ENCODE measurements at places on chromosomes 2 and 18.
A peak's percentile ranks its signal among the peaks of the same experiment; 100 is the strongest.

DNA sequence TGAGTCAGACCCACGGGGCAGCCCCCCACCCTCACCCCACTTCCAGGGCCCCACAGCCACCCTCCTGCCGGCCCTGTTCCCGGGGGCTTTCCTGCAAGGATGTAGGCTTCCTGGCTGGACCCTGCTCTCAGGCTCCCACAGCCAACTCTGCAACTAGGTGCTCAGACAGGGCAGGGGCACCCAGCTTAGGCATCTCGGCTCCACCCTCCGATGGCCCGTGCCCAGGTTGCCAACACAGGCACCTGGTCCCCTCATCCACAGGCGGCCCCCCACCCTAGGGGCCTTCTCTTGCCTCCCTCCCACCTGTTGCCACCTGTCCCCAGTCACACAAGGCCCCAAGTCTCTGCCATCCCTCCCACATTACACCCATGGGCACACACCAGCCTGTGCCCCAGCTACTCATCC lies 34.6 kb downstream of the HS6ST1 start:
- DNase-seq, result no peak

DNA sequence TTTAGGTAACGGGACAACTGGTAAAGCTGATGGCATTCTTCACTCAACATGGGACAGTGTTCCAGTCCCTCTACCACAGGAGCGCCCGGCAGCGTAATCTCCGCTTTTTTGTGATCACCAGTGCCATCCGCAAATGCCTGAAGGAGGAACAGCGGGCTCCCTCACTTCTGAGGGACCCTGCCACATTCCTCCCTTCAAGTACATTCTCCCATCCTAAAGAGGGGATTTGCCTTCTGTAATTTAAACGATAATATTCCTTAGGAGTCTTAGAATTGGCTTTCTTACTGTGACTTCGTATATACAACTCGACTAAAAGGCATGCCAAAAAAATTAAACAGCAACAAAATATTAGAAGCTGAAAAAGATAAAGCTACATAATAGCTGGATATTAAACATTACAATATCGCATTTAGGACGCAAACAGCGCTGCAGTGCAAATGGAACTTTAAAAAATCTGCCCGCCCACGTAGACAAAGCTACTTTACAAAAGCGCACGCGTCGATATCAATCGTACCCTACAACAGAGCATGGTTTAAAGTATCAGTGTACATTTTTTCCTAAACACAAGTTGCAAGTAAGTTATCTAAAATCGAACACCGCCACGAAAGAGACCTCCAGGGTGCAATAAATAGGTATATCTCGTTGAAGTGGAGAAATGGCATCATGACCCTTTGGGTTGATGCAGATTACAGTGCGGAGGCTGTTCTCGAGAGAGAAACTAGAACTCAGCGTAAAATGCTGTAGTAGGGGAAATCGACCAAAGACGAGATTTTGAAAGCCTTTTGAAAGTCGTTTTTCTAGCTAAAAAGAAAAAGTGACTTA lies 2.3 kb upstream of the VSNL1 start:
- no peak for DNase-seq

GRCh38 chr2:168962636-168963035 lies 61.5 kb downstream of the G6PC2 start:
- no peak for DNase-seq

- DNase-seq, result no peak
These were observed 128.6 kb downstream of the BIRC6 start for GRCh38 chr2:32485399-32485798.

GRCh38 chr2:55239656-55240222 lies 7.3 kb downstream of the RPS27A start:
- DNase-seq, result no peak

- DNase-seq, result no peak
These were observed 43.2 kb upstream of the YWHAQ start for GRCh38 chr2:9673914-9674481.

DNA sequence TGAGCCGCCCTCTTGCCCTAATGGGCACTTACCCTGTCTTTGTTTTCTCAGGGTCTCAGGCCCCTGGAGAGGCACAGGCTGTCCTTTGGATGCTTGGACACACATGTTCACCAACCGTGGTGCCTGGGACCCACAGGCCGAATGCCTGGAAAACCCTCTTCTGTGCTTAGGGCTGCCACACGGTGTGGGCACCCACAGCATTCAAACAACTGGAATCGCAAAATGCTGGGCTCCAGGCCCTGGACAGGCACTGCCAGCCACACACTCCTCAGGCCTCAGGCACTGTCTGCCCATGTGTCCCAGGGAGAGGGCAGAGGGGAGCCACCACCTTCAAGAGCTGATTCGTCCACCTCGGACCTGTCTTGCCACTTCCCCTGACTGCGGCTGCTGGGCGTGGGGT lies 123.1 kb upstream of the ACKR3 start:
- DNase-seq, result no peak

- no peak for DNase-seq
These were observed 255.7 kb downstream of the DSEL start for GRCh38 chr18:67260841-67261240.

DNA sequence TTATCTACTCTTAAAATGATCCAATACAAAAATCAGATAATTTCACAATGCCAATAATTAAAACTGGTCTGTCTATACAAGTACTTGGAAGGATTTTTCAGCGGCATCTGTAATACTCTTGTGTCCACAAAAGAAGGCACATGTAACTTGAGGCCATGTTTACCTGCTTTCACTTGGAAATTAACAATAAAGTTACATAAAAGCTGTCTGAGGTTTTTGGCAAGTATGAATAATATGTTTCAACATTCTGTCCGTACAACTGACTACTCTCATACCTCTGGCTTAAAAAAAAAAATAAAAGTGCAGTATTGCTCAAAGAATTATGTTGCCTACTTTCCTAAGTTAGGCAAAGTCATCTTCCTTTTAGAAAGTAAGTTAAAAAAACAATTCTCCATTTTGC lies 253.6 kb downstream of the NBAS start:
- no peak for DNase-seq

- no peak for DNase-seq
These were observed 90.1 kb upstream of the LGALSL start for GRCh38 chr2:64363848-64364247.

- no peak for DNase-seq
These were observed 152.6 kb downstream of the GALNT14 start for GRCh38 chr2:30985493-30986230.

GRCh38 chr2:236366397-236366796 lies 102.2 kb upstream of the ASB18 start:
- no peak for DNase-seq

GRCh38 chr18:11071300-11071699 lies 78.1 kb downstream of the PIEZO2 start:
- DNase-seq, result no peak

GRCh38 chr2:69957965-69958364 lies 3.5 kb downstream of the ASPRV1 start:
- DNase-seq, result no peak

- DNase-seq, result no peak
These were observed 15.9 kb downstream of the SMAD7 start for GRCh38 chr18:48934723-48935432.

DNA sequence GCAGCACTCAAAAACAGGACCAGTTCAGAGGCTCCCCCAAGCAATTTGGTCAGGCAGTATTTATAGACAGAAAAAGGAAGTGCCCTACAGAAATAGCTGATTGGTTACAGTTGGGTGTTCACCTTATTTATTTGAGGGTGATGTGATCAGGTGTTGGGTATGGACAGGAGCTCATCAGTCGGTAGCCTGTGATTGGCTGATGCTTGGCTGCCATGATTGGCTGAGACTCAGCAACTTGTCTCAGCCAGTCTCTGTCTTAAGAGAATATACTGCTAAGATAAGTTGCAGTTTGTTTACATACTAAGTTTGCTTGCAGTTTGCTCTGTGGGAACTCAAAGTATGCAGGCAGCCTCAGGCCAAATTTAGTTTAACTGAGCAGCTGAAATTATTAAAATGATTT lies 9.4 kb downstream of the ABCG8 start:
- no peak for DNase-seq

GRCh38 chr2:65059071-65059470 lies 2.9 kb downstream of the CEP68 start:
- no peak for DNase-seq

- no peak for DNase-seq
These were observed 577.4 kb downstream of the METTL4 start for GRCh38 chr18:1993866-1994265.

DNA sequence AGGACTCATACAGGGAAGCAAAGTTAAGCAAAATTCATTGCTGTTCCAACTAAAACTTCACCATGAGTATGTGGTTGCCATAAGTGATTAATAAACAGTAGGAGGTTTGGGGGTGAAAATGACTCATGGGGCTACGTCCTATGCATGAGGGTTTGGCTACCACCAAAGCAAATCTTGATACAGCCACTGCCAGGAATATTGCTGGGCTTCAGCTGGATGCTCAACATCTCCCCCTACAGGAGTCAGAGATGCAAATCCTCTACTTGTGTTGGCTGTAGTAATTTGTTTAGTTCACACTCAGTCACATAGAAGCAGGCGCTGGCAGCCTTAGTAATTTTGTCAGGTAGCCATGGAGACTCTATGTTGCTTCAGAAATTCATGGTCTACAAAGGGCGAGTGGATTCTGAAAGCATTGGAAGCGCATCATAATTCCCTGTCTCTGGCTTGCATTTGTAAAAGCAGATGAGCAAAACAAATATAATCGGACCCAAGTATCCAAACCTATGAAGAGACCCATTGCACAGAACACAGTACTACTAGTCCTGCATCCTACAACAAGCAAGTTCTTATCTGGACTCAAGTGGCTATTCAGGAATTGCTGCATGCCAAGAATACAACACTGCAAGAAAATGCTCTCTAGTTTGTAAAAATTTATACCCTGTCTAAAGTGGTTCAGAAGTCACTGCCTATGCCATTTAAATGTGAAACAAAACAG lies 76.0 kb downstream of the CD28 start:
- DNase-seq, result peak; percentile 80

DNA sequence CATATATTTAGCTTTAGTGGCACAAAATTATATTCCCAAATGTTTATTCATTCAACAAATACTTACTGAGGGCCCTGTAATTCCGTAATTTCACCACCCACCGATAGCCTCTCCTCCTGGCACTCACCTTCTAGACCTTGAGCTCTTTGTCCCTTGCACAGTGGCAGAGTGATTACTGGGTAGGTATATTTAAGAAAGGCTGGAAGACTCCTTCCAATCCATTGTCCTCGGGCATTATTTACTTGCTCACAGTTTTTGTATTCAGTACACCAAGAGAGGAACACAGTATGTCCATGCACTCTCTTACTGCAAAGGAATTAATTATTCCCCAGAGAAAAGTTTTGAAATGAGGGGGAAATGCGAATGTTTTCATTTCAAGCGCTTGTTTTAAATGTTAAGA lies 1.1 kb upstream of the CDCA7 start:
- no peak for DNase-seq

DNA sequence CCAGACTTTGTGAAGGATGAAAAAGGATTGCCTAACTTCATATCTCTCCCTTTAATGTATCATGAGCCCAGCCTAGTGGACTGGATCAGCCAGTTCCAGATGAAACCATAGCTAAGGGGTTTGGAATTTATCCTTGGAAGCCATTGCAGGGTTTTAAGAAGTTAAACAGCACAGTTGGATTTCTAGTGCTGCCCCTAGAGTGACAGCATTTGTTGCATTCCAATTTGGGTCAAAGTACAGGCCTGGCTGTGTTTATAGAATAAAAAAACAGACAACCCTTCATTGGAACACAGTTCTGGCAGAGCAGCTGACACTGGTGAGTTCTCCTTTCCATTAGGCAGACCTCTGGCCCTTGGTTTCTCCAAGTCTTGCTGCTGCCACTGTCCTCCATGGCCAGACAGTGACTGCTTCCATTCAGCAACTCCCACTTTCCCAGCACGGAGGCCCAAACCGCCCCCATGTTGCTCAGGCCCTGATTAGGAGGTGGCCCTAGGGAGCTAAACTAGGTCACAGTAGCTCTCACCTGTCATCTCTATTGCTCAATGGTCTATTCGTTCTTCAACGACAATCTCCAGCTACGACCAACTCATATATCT lies 8.0 kb downstream of the GPR39 start:
- DNase-seq, result no peak

GRCh38 chr2:149037851-149038250 lies 648 bp upstream of the LYPD6B start:
- no peak for DNase-seq

- no peak for DNase-seq
These were observed 159.5 kb downstream of the COL6A3 start for GRCh38 chr2:237254369-237254861.

DNA sequence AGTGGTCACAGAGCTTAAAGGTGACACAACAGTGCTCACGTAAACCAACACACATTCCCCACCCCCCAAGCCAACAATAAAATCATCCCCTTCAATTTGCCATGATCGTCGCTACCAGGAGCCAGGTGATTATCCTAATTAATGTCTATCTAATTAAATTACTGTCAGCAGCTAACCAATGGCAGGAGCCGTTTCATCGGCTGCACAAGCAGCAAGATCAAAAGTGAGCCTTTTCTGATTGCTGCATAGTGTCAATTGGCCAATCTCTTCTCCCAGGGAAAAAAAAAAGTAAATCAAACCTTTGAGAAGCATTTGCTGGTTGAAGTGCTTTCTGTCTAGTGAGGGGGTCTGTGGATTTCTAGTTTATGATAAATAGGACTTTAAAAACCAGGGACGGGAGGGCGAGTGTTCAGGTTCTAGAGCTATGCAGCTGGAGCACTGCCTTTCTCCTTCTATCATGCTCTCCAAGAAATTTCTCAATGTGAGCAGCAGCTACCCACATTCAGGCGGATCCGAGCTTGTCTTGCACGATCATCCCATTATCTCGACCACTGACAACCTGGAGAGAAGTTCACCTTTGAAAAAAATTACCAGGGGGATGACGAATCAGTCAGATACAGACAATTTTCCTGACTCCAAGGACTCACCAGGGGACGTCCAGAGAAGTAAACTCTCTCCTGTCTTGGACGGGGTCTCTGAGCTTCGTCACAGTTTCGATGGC lies at the start of gene TBR1:
Gene TBR1, plus strand, starts transcription at position 311 of the 721 bp plus-strand sequence. Its CDS starts 114 bp downstream, at position 425.
- DNase-seq, result no peak

GRCh38 chr2:164055623-164056022 lies 319.8 kb upstream of the FIGN start:
- no peak for DNase-seq

Measured in stimulated activated CD4-positive, alpha-beta T cell treated with anti-CD3 and anti-CD28 coated beads, Interleukin-1b, Interleukin-23, amount 100 ng/mL, for 48 hours (primary cell).